ENCODE measurements at places on chromosomes 1 and 21.
A peak's percentile ranks its signal among the peaks of the same experiment; 100 is the strongest.

GRCh38 chr21:37372127-37372731 is 5.7 kb downstream of the DYRK1A start:
- no peak for DNase-seq

GRCh38 chr1:89390707-89391106 is 26.8 kb downstream of the GBP6 start:
- DNase-seq = no peak

DNA sequence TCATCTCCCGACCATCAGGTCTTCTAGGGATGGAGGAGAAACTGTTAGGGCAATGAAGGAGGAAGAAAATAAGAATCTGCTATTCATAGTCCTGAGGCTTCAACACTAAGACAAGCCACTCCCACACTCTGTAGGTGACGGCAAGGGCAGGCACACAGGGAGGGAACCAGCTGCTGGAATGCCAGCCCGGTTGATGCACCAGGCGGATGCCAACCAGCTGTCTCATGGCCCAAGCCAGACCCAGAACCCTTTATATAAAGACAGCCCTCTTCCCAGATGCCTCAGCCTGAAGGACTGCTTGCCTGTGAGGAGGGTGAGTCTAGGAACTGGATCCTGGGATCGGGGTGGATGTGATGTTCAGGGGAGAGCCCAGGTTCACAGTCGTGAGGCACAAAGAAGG is at the start of gene KPRP:
Gene KPRP (plus strand): TSS at position 279 of the 400 bp plus-strand sequence. CDS start 1,564 bp downstream, outside the sequence.
- no peak for DNase-seq

- no peak for DNase-seq
Measured at GRCh38 chr1:184990204-184990603, 15.9 kb upstream of the NIBAN1 start.

GRCh38 chr1:234309243-234309597 is 64.0 kb upstream of the COA6 start:
- no peak for DNase-seq

DNA sequence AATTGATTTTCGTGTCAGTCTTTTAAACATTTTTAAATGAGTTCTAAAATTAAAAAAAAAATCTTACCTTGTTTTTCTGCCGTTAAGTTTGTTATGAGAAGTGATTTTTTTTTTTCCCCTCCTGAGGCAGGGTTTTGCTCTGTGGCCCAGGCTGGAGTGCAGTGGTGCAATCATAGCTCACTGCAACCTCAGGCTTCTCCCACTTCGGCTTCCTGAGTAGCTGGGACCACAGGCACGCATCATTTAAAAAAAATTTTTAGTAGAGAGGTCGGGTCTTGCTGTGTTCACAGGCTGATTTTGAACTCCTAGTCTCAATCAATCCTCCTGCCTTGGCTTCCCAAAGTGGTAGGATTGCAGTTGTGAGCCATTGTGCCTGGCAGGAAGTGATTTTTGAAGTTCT is 41.1 kb downstream of the MTR start:
- DNase-seq = no peak

- no peak for DNase-seq
Measured at GRCh38 chr1:153711026-153711425, 16.8 kb upstream of the INTS3 start.

DNA sequence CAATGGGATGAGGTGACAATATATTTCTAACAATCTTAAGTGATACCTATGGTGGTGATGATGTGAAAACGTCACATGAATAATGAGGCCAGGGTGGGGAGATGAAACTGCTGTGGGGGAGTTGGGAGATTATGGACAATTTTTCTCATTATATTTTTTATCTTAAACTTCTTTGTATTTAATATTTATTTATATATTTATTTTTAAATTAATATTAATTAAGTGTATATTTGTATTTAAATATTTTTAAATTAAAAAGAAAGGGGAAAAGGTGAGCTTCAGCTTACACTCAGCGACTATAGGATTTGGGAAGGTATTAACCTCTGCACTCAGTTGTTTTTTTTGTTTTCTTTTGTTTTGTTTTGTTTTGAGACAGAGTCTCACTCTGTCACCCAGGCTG is 158.7 kb downstream of the PSMG1 start:
- no peak for DNase-seq

GRCh38 chr1:92585831-92586230 is 99.1 kb upstream of the GFI1 start:
- no peak for DNase-seq

DNA sequence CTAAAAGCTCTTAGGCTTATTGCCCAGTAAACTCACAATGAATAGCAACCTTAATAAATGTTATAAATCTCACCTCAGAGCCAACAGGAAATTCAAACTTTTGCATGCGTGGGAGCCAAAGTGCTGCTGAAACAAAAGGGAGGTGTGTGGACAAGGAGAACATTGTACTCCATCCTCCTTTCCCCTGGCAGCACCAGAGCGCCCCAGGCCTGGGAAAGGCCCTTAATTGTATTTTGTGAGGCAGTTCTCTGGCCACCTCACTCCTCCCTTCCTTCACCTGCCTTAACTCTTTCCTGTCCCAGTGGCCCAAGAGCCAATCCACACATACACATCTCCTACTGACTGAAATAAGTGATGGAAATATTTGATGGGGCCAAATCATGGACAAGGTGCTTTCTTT is 648.5 kb downstream of the LMO4 start:
- DNase-seq = no peak

GRCh38 chr1:200211157-200211556 is 183.6 kb downstream of the NR5A2 start:
- no peak for DNase-seq

GRCh38 chr1:12566484-12567287 is 51.3 kb downstream of the DHRS3 start:
- no peak for DNase-seq

- no peak for DNase-seq
Measured at GRCh38 chr1:160665330-160666078, 18.7 kb upstream of the SLAMF1 start.

- no peak for DNase-seq
Measured at GRCh38 chr21:45886610-45887026, 95.0 kb upstream of the COL6A1 start.

DNA sequence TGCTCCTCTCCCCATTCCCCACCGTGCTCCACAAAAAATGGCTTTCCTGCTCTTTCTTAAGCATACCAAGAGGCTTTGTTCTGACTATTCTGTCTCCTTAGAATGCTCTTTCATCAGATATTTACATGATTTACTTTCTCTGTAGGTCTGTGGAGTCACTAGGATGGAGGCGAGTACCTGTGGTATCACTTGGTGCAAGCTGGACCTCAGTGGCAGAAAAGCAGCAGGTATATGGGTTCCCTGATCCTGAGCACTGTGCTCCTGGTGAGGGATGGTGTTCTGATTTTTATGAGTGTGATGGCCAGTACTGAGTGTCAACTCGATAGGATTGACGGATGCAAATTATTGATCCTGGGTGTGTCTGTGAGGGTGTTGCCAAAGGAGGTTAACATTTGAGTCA is 10.0 kb downstream of the C1orf87 start:
- no peak for DNase-seq

DNA sequence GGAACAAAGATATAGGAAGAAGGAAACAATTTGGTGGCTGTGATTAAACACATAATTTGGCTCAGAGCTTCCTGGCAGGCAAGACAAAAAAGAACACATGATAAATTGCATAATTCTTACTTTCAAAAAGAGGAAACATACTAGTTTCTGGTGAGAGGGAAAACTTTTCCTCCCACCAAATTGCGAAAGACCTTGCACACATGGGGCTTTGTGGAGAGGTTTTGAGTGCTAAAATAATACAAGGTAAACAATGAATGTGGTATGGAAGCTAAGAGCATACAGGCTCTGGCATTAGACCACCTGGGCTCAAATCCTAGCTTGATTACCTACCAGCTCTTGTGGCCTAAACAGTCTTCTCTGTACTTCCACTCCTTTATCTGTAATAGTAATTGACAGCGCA is 140.2 kb upstream of the HOOK1 start:
- no peak for DNase-seq

DNA sequence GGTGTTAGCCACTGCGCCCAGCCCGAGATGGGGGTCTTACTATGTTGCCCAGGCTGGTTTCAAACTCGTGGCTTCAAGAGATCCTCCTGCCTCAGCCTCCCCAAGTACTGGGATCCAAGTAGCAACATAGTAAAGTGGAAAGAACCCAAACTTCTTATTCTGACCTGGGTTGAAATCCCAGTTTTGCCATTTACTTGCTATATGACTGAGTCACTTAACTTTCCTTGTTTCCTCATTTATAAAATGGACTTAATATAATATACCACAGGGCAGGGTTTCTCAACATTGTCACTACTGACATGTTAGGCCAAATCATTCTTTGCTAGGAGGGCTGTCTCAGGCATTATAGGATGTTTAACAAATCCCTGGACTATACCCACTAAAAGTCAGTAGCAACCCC is 6.7 kb downstream of the PFDN2 start:
- DNase-seq = no peak

- DNase-seq = peak; percentile 80
Measured at GRCh38 chr1:10635085-10635896, 160.5 kb downstream of the PEX14 start.

DNA sequence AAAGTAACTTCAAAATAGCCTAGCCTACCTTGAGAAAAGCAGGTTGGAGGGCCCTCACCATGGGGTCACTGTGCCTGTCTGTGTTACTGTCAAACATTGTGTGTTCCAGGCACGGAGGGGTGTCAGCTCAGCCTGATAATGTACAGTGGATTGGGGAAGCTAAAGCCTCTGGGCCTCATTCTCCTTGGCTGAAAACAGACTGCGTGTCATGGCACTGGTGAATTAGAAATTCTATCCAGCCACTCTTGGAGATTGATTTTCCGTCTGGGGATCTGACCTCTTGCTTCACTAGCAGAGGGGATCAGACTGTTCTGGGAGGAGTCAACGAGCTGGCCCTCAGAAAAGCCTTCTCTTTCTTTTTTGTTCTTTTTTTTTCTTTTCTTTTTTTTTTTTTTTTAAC is 123.5 kb upstream of the HOOK1 start:
- DNase-seq = no peak
